ENCODE measurements at places on chromosomes 1 and 21.

GRCh38 chr1:244365809-244366208 lies 85.9 kb downstream of the ADSS2 start:
- DNase-seq = no peak
- peaks cover 16% of the 10 kb centered on the region for H3K4me1 ChIP-seq
- H3K27me3 ChIP-seq = peaks cover 3% of the 10 kb centered on the region
- H3K36me3 ChIP-seq = peaks cover 2% of the 10 kb centered on the region

- peaks cover 29% of the 10 kb centered on the region for H3K27me3 ChIP-seq
- peak overlapping the region; percentile 5 for H3K27ac ChIP-seq
- no peaks in the 10 kb centered on the region for H3K36me3 ChIP-seq
- no peak overlapping the region for H3K4me3 ChIP-seq
- no peak for DNase-seq
These were observed 11.8 kb downstream of the S100A7A start for GRCh38 chr1:153428073-153428638.

GRCh38 chr21:28991861-28992525 lies 684 bp downstream of the LTN1 start:
- no peaks in the 10 kb centered on the region for H3K36me3 ChIP-seq
- peaks cover 10% of the 10 kb centered on the region for H3K4me1 ChIP-seq
- no peaks in the 10 kb centered on the region for H3K27me3 ChIP-seq
- peak overlapping the region; percentile 92 for H3K4me3 ChIP-seq
- peak overlapping the region; percentile 96 for H3K27ac ChIP-seq

GRCh38 chr1:174165471-174166137 lies 6.3 kb downstream of the RABGAP1L start:
- H3K4me1 ChIP-seq = peaks cover 10% of the 10 kb centered on the region
- H3K36me3 ChIP-seq = no peaks in the 10 kb centered on the region
- H3K27me3 ChIP-seq = no peaks in the 10 kb centered on the region
- H3K4me3 ChIP-seq = no peak overlapping the region
- peak overlapping the region; percentile 86 for H3K27ac ChIP-seq
- no peak for DNase-seq

DNA sequence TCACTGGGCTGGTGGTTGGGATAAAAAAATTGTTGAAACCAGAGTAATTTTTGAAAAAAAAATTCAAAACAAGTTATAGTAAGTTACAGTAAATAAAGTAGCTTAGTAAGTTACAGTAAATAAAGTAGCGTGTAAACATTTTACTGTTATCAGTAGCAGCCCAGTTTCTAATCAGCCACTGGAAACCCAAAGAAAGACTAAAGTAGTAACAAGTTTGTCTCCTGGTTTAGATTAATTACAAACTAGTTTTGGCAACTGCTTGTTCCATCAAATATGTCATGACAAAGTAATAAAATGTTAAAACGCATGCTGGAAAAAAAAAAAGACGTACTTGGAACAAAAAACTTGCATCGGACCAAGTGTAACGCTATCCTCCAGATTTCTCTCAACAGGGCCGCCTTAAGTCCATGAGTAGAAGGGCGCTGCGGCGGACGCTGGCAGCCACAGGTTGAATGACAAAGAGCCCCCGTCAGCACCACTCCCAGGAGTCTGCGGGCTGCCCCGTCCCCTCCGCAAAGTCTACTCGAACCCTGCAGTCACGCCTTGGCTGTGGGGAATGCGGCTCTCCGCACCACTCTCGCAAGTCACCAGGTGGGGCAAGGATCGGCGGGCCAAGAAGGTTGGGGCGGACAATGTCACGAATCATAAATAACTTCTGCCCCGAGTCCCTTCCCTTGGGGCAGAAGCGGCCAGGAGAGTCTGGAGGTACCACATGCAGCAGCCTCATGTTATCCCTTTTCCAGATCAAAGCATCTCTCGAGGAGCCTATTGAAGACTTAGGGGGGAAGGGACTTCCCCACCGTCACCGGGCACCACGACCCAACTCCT lies 837 bp downstream of the SLC16A1 start:
- H3K27ac ChIP-seq = peak overlapping the region; percentile 98
- peak overlapping the region; percentile 91 for H3K4me3 ChIP-seq
- H3K27me3 ChIP-seq = peaks cover 16% of the 10 kb centered on the region

DNA sequence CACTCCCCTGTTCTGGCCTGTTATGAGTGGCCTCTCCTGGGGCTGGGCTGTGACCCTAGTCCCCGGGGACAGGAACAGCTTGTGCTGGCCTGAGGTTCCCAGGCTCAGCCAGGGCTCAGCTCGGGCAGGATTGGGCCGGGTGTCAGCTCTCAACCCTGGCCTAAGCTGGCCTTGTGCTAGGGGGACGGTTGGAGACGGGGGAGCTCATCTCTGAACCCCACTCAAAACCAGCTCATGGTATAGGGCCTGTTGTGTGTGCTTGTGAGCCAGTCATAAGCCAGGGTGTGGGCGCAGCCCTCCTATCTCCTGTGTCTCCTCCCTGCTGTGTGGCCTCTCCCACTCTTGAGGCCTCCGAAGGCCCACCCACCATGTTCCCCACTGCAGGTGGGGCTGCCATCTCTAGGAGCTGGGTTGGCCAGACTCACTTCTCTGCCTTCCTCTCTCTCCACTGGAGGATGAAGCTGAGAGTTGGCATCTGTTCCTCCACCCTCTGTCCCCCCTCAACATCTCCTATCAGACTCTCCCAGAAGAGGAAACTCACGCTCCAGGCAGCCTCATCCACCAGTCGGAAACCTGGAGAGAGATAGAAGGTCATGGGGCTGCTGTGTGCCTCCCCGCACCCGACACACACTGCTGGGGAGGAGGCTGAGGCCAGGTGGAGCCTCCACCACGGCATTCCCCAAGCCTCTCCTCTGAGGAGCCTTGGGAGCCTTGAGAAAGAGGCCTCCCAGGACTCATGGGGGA lies 1.4 kb downstream of the PEAR1 start:
- H3K27ac ChIP-seq = no peak overlapping the region
- H3K36me3 ChIP-seq = no peaks in the 10 kb centered on the region
- DNase-seq = no peak
- no peak overlapping the region for H3K4me3 ChIP-seq
